ENCODE measurements at places on chromosomes 6 and 20.

- no peak for DNase-seq
These were observed 45.1 kb downstream of the PTPRA start for GRCh38 chr20:2918096-2919049.

GRCh38 chr6:22457996-22458395 lies 111.4 kb upstream of the HDGFL1 start:
- no peak for DNase-seq

DNA sequence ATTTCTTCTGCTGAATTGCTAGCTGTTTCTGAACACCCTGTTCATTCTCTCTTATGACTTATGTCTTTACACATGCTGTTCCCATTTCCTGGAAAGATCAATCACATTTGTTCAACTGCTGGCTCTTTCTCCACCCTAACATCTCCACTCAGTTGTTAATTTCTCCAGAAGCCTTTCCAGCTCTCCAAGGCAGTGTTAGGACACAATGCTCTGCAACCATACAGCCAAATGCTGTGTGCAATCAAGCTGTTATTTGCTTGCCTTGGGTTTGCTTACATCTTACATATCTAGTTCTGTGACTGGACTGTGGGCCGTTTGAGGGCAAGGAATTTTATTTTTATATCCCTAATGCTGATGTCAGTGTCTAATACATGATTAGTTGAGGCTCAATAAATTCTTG lies 24.2 kb upstream of the CITED2 start:
- DNase-seq, result no peak

DNA sequence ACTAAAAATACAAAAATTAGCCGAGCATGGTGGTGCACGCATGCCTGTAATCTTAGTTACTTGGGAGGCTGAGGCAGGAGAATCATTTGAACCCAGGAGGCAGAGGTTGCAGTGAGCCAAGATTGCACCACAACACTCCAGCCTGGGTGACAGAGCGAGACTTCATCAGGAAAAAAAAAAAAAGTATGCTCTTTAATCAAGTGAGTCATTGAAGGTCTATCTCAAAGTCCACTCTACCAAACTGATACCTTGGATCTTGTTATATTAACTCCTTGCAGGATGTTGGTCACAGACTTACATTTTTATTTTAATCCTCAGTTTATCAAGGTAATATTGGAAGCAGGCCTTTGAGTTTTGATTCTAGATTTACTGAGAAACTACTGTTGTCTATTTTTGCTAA lies 348.7 kb downstream of the COL12A1 start:
- no peak for DNase-seq

DNA sequence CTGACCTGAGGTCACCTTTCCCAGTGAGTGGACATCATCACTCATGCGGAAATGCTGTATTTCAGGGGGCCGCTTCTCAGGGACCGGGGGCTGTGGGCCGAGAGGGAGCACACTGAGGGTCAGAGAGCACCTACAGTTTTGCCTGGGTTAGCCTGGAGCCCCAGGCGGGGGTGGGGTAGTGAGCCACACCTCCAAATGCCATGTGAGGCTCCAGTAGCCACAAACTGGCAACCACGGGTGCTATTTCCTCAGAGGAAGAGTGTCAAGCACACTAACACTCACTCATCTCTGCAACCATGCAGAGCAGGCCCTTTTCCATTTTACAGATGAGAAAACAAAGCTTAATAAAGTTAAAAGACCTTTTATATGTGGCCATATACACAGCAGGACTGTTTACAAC lies 4.7 kb downstream of the EHMT2 start:
- no peak for DNase-seq

GRCh38 chr6:155364844-155365437 lies 50.7 kb upstream of the TFB1M start:
- DNase-seq, result no peak

- DNase-seq, result no peak
These were observed 584 bp downstream of the KIF13A start for GRCh38 chr6:17986656-17987446.

DNA sequence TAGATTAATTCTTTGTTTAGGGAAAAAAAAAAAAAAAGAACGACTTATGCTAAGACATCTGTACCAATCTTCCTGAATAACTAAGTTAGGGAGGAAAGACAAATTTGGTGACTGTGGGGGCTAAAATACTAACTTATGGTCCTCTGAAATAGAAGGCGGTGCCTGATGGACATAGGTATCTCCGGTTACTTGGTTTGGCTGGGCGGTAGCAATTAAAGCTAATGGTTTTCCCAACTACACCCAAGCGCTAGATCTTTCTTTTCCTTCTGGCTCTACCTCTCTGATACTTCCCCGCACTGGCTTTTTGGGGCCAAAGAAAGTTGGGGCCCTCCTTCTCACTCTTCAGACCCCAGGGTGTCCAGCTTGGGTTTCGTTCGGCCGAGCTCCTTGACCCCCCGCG lies 1.0 kb upstream of the RBM24 start:
- no peak for DNase-seq

Measured in NCI-H2081 treated with DMSO at 0.1 percent for 48 hours (cell line).